ENCODE measurements at places on chromosomes 12 and 14.

DNA sequence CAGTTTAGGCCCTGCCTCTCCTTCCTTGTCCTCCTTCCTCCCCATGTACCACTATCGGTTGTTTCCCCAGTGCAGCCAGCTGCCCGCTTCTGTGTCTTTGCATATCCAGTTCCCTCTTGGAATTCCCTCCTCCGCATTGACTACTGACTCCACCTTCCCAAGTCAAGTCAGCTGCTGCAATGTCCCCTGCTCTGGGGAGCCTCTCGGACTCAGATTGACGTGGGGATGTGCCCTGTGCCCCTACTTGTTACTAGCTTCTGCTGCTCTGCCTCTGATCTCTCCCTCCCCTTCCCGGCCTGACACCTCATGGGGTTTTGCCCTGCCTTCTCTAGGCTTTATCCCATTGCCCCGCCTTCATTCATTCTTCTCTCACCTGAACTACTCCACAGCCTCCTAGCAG lies 2.1 kb upstream of the CD9 start:
- H3K27ac ChIP-seq: no peak overlapping the region
- no peak for DNase-seq
- H3K4me3 ChIP-seq: no peak overlapping the region
- no peaks in the 10 kb centered on the region for H3K36me3 ChIP-seq
- H3K4me1 ChIP-seq: peaks cover 11% of the 10 kb centered on the region

DNA sequence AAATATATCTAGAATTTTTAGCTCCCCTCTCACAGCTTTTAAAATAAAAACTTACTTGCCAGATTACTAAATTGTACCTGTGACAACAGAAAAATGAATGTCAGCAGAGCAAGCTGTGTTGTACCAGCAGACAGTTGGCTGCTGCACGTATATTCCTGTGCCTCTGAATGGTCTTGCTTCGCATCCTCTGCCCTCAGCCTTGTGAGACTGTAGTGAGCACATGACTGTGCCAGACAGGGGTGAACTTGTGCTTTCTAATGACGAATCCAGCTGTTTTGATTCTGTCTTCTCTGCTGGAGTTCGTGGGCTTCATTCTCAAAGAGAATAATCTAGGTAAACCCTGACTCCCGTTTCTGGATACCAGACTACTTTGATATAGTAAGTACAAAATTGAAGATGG lies 58.3 kb upstream of the FRMD6 start:
- no peak for DNase-seq
- no peaks in the 10 kb centered on the region for H3K4me1 ChIP-seq
- H3K27ac ChIP-seq: no peak overlapping the region
- H3K27me3 ChIP-seq: no peaks in the 10 kb centered on the region

DNA sequence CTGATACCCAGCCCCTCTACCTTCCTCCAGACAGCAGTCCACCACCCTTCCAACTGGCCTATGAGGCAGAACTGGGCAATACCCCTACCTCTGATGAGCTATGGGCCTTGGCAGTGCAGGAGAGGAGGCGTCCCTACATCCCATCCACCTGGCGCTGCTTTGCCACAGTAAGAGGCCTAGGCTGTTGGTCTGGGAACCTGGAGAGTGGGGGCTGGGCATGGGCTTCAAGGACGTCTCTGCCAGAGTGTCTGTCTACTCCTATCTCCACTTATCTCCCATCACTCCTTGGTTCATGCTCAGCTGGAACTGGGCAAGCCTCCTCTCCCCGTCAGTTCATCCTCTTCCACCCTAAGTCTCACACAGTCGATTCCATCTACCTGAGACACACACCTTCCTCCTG lies 6.5 kb downstream of the AMHR2 start:
- H3K27me3 ChIP-seq: no peaks in the 10 kb centered on the region
- no peaks in the 10 kb centered on the region for H3K36me3 ChIP-seq

DNA sequence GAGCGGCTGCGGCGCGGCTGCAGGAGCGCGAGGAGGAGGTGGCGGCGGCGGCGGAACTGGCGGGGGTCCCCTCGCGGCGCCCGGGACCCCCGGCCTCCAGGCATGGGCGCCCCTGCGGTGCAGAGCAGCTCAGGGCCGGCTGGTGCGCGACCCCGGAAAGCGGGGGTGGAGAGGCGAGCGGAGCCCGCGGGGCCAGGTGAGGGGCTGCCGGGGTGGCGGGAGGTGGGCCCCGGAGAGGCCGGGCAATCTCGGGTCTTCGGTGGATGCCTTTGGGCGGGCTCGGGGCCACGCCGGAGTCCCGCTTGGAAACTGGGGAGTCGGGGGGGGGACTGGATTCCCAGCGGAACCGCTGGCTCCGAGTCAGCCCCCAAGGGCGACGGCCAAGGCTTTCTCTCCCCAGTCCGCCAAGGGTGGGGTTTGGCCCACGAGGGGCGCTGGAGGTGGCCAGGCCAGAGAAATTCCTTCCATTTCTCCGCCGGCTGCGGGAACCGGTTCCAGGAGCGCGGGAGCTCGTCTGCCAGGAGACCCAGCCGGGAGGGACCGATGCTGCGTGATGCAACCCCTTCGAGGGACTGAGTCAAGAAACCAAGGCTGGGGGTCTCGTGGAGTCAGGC lies 13.9 kb upstream of the NR4A1 start:
- peaks cover 24% of the 10 kb centered on the region for H3K4me1 ChIP-seq
- no peak for DNase-seq
- no peak overlapping the region for H3K27ac ChIP-seq
- H3K27me3 ChIP-seq: peaks cover 19% of the 10 kb centered on the region
- peak overlapping the region; percentile 49 for H3K4me3 ChIP-seq

- DNase-seq: no peak
- H3K4me3 ChIP-seq: no peak overlapping the region
- peaks cover 4% of the 10 kb centered on the region for H3K27me3 ChIP-seq
These were observed 2.2 kb upstream of the DRAM1 start for GRCh38 chr12:101875162-101875561.

DNA sequence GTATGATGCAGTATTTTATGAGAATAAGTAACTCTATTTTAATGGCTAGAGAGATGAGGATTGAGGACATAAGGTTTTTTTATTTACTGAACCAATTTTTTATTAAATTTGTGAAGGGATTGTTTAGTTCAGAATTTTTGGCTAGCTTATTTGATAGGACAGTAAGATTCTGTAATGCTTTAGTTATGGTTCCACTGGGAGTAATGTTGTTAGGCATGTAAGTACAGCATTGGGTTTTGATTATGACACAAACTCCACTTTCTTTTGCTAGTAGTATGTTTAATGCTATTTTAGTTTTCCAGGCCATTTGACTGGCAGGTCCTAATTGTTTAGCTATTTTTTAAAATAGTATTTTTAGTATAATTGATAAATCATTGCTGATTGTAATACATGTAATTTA lies 33.8 kb upstream of the LRRC10 start:
- no peak overlapping the region for H3K4me3 ChIP-seq
- no peaks in the 10 kb centered on the region for H3K4me1 ChIP-seq
- DNase-seq: no peak
- H3K27me3 ChIP-seq: no peaks in the 10 kb centered on the region
- H3K36me3 ChIP-seq: no peaks in the 10 kb centered on the region

GRCh38 chr14:63523735-63524426 lies 19.3 kb downstream of the PPP2R5E start:
- no peaks in the 10 kb centered on the region for H3K27me3 ChIP-seq
- no peak overlapping the region for H3K4me3 ChIP-seq
- no peak for DNase-seq
- no peak overlapping the region for H3K27ac ChIP-seq

- no peak overlapping the region for H3K27ac ChIP-seq
- no peak overlapping the region for H3K4me3 ChIP-seq
- H3K27me3 ChIP-seq: no peaks in the 10 kb centered on the region
- no peaks in the 10 kb centered on the region for H3K36me3 ChIP-seq
These were observed 6.7 kb downstream of the POLR3B start for GRCh38 chr12:106364261-106364660.

GRCh38 chr12:46207644-46208043 lies 61.2 kb downstream of the SLC38A1 start:
- H3K36me3 ChIP-seq: peaks cover 71% of the 10 kb centered on the region
- H3K4me3 ChIP-seq: no peak overlapping the region
- no peak for DNase-seq
- no peaks in the 10 kb centered on the region for H3K27me3 ChIP-seq

DNA sequence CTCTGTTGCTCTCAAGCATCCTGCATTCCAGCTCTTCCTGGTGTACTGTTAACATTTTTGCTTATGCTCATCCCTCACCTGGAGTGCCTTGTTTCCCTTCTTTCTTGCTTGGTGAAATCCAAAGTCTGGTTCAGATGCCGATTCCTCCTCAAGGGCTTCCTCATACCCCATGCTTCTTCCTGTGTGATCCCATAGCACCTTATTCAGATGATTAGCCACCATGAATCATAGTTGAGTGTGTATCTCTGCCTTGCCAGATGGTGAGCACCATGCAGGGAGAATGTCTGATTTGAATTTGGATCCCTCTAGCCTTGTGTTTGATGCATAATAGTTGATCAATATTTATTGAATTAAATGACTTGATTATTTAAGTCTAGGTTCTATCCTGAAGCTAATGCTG lies 39.4 kb upstream of the ANO4 start:
- H3K36me3 ChIP-seq: no peaks in the 10 kb centered on the region
- no peak for DNase-seq
- H3K4me3 ChIP-seq: no peak overlapping the region
- H3K27ac ChIP-seq: no peak overlapping the region

DNA sequence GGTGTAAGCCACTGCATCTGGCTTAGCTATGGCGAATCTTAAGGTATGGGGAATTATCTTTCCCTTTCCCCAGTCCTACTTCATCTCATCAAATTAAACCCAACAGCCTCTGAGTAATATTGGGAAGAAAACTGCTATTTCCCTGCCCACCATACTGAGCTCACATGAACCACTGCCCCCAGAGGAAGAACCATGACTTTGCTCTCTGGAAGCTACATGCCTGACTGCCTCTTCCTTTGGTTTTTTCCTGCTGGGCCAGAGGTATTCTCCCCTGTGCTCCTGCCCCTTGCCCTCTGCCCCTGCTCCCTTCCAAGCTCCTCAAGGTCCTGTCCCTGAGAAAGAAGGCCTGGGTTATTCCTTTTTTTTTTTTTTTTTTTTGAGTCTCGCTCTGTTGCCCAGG lies 15.2 kb downstream of the RILPL2 start:
- H3K4me1 ChIP-seq: no peaks in the 10 kb centered on the region

- no peaks in the 10 kb centered on the region for H3K27me3 ChIP-seq
- H3K4me3 ChIP-seq: no peak overlapping the region
- no peaks in the 10 kb centered on the region for H3K4me1 ChIP-seq
- no peaks in the 10 kb centered on the region for H3K36me3 ChIP-seq
These were observed 7.3 kb downstream of the KITLG start for GRCh38 chr12:88572781-88573549.

GRCh38 chr12:100179252-100179651 lies 21.4 kb upstream of the ACTR6 start:
- H3K4me1 ChIP-seq: no peaks in the 10 kb centered on the region
- H3K27me3 ChIP-seq: no peaks in the 10 kb centered on the region
- DNase-seq: no peak
- H3K4me3 ChIP-seq: no peak overlapping the region
- no peak overlapping the region for H3K27ac ChIP-seq

GRCh38 chr14:90381999-90382451 lies 14.8 kb upstream of the CALM1 start:
- no peak for DNase-seq
- H3K27ac ChIP-seq: peak overlapping the region; percentile 98
- peaks cover 26% of the 10 kb centered on the region for H3K4me1 ChIP-seq
- H3K36me3 ChIP-seq: no peaks in the 10 kb centered on the region
- no peaks in the 10 kb centered on the region for H3K27me3 ChIP-seq

- H3K36me3 ChIP-seq: peaks cover 3% of the 10 kb centered on the region
- H3K27ac ChIP-seq: no peak overlapping the region
- H3K4me3 ChIP-seq: no peak overlapping the region
- H3K4me1 ChIP-seq: peaks cover 9% of the 10 kb centered on the region
These were observed 5.6 kb downstream of the TRMT61A start for GRCh38 chr14:103534576-103535061.

DNA sequence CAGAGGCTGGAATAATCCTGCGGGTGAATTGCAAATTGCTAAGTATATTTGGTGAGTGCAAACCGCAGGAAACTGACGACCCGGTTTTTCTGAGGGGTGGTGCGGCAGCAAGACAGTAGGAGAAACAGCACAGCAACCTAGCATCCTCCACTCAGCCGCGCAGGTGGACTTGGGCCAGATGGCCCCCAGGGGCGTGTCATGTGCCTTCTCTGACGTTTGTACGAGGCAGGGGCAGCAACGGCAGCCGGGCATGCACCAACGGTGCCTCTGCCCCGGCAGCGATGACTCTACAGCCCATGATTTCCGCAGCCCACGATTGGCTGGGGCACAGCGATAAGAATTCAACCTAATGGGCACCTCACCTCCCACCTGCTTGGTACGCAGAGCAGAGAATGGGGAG lies 11.1 kb upstream of the CLEC2A start:
- H3K4me3 ChIP-seq: peak overlapping the region; percentile 33
- peak overlapping the region; percentile 42 for H3K27ac ChIP-seq
- no peak for DNase-seq
- H3K4me1 ChIP-seq: peaks cover 3% of the 10 kb centered on the region
- no peaks in the 10 kb centered on the region for H3K27me3 ChIP-seq

- no peaks in the 10 kb centered on the region for H3K36me3 ChIP-seq
- no peaks in the 10 kb centered on the region for H3K4me1 ChIP-seq
- DNase-seq: no peak
- no peaks in the 10 kb centered on the region for H3K27me3 ChIP-seq
- H3K27ac ChIP-seq: no peak overlapping the region
- no peak overlapping the region for H3K4me3 ChIP-seq
These were observed 252.9 kb upstream of the KRR1 start for GRCh38 chr12:75764091-75764841.

DNA sequence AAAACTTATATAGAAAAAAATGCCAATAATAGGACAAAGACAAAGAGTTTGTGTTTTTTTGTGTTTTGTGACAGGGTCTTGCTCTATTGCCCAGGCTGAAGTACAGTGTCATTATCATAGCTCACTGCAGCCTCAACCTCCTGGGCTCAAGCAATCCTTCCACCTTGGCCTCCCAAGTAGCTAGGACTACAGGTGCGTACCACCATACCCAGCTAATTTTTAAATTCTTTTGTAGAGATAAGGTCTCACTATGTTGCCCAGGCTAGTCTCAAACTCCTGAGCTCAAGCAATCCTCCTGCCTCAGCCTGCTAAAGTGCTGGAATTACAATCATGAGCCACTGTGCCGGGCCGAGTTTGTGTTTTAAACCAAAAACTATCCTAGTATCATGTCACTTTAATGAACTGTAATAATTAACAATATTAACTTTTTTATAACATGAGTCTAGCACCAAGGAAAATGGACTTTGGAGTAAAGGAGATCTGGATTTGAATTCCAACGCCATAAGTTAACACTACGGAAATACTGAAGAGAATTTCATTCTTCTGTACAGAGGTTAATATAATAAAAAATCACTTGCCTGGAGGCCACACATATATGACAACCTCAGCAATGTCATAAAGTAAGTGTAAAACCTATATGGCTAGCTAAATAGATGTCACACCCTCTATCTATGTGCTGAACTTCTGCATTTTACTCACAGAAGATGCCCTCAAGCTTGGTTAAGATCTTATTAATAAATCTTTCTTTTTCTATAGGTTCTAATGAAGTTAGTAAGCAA lies 53.2 kb downstream of the EPS8 start:
- no peak for DNase-seq
- no peaks in the 10 kb centered on the region for H3K27me3 ChIP-seq
- no peak overlapping the region for H3K4me3 ChIP-seq

- H3K4me3 ChIP-seq: no peak overlapping the region
- H3K27ac ChIP-seq: peak overlapping the region; percentile 74
- no peaks in the 10 kb centered on the region for H3K27me3 ChIP-seq
- no peak for DNase-seq
- peaks cover 7% of the 10 kb centered on the region for H3K36me3 ChIP-seq
These were observed 15.8 kb downstream of the DIP2B start for GRCh38 chr12:50520416-50521207.
